ENCODE measurements at places on chromosomes 5 and 9.

- no peak for DNase-seq
These were observed 161.6 kb downstream of the KCTD16 start for GRCh38 chr5:144332265-144332664.

DNA sequence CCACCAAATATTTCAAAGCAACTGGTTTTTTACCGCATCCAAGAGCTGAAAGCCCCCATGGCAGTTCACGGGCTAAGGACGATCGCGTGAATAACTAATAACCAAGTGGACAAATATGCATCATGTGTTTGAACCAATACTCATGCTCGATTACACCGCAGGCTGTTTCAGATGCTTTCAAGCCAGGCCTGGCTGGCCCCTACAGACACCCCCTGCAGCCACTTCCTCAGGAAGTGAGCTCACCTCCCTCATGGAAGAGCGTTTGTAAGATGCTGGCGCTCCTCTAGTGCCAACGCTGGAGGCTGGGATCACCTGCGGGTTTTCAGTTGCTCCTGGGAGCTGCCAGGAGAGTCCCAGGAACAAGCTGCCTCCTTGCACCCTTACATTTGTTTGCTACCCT, 53.9 kb upstream of the PTCH1 start:
- DNase-seq, result no peak

DNA sequence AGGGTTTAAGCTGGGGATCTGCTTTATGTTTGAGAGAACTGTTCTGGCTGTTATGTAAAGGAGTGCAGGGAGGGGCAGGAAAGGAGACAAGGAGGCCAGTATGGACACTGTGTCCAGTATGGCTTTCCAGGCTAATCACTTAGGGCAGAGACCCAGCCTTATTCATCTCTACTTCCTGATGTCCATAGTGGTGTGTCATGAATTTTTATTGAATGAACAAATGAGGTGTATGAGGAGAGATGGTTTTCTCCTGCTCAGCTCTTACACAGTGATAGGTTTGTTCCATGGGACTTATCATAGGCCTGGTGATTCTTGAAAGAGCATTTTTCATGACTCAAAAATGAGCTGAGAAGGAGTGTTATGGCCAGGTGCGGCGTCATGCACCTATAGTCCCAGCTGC, 20.5 kb upstream of the FGFR4 start:
- no peak for DNase-seq

DNA sequence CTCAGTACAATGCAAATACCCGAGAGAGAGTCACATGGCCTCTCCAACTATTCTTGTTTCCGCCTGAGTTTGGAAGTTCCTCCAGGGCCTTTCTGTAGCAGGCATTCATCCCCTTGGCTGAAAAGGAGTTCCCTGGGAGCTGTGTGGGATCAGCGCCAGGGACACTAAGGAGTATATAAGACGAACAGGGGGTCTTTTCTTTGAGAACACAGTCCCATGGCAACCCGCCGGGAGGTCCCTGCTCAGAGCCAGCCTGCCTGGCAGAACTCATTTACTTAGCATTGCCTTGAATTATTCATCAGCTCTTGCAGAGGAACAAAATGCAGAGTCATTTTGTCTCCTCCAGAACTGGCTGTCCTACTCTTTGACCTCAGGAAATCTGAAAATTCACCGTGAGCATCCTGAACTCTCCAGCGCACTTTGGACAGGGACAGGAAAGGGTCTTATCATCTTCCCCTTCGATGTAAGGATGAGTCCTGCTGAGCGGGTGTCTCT, 120.4 kb upstream of the OSMR start:
- no peak for DNase-seq

DNA sequence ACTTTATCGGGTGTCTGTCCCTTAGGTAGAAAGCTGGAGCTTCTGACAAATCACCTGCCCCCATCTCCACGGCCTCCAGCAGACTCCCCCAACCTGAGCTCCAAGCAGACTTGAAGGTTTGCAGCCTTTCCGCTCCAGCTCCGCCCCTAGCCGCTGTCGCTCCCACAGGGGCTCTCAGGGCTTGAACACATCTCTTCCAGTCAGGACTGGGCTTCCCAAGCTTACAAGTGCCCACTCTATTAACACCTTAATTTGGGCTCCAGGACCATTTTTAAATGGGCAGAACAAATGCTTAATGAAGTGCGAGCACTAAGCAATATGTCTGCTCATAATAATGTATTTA, 17.2 kb upstream of the SLC25A51 start:
- no peak for DNase-seq

DNA sequence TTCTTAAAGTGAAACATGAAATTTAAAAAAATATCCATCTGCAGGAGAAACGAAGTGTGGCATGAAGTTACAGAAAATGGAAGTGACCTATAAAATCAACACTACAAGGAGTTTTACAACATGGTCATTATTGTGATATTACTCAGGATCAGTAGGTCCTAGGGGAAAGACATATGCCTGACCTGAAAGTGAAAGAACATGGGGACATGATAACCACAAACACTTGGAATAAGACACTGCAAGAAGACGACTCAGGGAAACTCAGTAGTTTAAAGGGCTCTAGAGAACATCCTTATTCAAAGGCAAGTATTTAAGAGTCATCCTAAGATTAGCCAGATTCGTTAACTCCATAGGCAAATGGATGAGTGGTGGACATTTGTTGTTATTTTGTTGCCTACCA, 19.9 kb upstream of the LPAR1 start:
- DNase-seq, result no peak

- DNase-seq, result peak; percentile 68
These were observed 101.3 kb downstream of the RASEF start for GRCh38 chr9:82961504-82962125.

- no peak for DNase-seq
These were observed 112.8 kb downstream of the MVB12B start for GRCh38 chr9:126439402-126439765.

GRCh38 chr5:1390861-1391600, 46.1 kb upstream of the CLPTM1L start:
- no peak for DNase-seq

DNA sequence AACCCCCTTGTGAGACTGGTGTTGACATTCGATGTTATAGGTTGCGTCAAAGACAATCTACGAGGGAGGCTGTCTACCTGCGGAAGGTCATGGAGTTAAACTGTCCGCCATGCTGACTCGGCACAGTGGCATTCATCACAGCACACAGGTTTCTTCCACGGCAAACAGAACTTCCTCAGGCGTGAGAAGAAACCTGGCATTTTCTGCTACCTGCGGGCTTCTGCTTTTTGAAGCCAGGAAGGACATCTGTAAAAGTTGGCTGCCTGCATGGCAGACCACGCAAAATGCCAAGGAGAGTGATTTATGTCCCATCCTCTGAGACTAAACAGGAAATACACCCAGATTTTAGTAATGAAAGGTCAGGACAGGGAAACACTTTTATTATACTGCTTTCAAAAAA, 809.8 kb upstream of the NUDT12 start:
- no peak for DNase-seq

GRCh38 chr5:51960617-51961121, 577.4 kb downstream of the ISL1 start:
- DNase-seq, result no peak

DNA sequence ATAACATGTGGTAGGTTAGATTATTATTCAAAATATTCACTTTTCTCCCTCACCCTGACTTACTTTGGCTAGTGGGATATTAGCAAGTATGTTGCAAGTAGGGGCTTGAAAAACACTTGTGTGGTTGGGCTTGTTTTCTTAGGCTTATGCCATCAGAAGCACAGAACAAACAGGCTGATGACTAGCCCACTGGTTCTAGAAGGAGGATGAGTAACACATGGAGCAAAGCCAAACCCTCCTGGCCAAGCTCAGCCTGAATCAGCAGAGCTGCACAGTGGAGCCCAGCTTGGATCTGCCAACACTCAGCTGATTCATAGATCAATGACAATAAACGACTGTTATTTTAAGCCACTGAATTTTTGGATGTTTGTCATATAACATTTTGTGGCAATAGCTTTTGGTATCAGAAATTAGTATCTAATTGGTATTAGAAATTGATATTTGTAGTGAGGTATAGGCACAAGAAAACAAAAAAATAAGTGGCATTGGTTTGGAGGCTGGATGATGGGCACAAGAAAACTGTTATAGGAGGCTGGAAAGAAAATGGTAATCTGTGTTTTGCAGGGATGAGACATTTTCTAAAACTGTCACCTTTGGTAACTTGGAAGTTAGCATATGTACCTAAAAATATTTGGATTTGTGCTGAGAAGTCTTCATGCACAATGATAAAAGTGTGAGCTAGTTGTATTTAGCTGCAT, 46.1 kb upstream of the ZBED3 start:
- DNase-seq, result no peak

GRCh38 chr5:139395844-139396640, 1.1 kb upstream of the PROB1 start:
- no peak for DNase-seq

DNA sequence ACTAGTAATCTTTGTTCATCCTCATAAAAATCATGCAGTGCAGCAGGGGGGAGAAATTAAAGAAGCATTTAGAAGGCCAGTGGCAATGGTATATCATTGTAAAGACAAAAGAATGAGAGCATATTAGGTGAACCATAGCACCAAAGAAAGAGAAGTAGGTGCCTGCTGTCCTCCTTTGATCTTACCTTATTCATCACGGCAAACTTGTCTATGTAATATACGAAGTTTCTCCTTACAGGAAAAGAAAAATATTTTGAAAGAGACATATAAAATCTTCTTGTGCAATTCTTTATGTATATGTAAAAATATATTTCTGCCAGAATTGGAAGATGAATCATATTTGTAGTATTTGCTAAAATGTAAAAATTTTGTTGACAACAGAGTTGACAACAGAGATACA, 411.3 kb upstream of the ARRDC3 start:
- no peak for DNase-seq

DNA sequence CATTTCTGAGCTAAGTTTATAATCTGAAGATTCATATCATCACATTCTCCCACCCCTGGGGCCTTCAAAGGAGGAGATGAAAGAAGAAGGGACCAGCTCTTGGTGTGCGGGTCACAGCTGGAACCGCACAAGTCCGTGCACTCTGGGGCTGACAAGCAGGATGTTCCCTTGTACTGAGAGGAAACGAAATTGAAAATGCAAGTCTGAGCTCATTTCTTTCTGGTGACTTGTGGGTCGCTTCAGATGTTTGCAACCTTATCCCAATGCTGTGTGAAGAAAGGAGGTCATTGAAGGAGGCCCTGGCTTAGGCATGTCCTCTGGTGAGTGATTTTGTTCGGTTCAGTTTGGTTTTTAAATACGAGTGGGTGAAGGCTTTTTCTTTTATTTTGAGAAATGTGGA, 59.6 kb downstream of the C9orf152 start:
- no peak for DNase-seq

DNA sequence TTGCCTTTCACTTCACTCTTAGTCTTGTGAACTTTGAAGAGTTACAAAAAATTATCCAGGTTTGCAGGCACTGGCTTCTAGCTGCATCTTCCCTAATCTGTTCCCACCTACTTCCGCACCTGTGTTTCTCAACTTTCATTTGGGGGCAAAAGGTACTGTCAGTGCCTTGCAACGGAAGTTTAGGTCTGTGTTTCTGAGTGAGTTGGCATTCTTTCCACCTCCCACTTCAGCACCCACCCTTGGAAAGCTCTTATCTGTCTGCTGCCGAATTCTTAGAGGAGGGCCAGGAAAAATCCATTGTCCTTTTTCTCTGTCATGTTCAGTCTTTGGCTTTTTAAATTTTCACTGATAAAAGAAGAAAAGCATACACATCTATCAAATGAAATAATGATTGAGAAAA, 89.7 kb upstream of the RASGRF2 start:
- no peak for DNase-seq

- DNase-seq, result no peak
These were observed 53.0 kb upstream of the NRARP start for GRCh38 chr9:137354845-137355760.

- no peak for DNase-seq
These were observed 11.9 kb upstream of the TNIP1 start for GRCh38 chr5:151092762-151093161.

DNA sequence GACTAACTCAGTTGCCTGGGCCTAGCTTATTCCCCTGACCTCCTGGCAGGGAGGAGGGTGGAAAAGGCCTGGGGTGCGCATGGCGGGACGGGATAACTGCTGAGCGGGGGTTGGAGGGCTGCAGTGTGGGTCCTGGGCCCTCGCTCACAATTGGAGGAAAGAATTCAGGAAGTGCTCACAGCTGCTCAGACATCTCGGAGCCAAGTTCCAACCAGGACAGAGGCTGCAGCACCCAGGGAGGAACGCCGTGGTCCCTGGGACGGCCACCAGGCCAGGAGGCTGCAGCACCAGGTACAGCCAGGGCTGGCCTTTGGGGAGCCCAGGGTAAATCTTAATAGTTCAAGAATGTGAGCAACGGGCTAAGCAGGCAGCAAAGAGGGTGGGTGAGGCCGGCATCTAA, at the start of gene SPAAR:
Gene SPAAR, plus strand, starts transcription at position 217 of the 400 bp plus-strand sequence. CDS start 974 bp downstream, outside the sequence.
- no peak for DNase-seq

GRCh38 chr5:173317852-173318251, 10.4 kb downstream of the STC2 start:
- no peak for DNase-seq

GRCh38 chr5:94396687-94397086, 221.7 kb downstream of the KIAA0825 start:
- no peak for DNase-seq

- DNase-seq, result no peak
These were observed 106.6 kb upstream of the PITX1 start for GRCh38 chr5:135140446-135141204.

DNA sequence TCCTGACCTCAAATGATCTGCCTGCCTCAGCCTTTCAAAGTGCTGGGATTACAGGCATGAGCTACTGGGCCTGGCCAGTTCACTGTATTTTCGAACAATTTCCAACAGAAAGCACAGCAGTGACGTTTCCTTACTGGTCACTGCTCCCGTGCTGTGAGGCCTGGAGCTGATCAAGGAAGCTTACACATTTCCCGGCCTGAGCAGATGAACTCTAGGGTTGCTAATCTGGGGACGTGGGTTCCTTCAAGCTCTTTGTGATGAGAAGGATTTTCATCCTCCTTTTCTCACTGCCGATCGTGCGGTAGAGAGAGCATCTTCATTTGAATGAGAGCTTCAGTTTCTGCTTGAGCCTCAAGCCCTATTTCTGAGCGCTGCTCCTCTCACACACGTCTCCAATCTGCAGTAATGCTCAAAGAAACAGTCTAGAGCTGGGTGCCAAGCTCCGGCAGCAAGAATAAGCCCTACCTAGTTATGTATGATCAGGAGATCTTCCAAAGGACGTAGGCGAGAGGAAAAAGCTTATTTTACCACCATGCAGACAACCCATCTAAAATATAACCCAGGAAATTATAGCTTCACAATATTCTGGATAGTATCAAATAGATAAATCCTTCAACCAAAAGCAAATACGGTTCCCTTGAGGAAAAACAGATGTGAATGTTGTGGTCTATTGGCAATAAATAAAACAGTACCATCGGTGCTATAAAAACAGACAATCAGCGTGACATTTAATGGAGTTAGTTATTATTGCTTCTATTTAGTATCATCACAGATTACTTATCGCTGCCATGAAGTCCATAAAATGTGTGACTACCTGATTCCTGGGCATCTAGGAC, 7.3 kb upstream of the SPATA24 start:
- no peak for DNase-seq
